ENCODE measurements at places on chromosomes 13 and 19.
A peak's percentile ranks its signal among the peaks of the same experiment; 100 is the strongest.

- no peak for DNase-seq
Measured at GRCh38 chr13:91630946-91631345, 232.5 kb downstream of the GPC5 start.

GRCh38 chr19:55116232-55116858, 1.1 kb downstream of the PPP1R12C start:
- DNase-seq, result no peak

GRCh38 chr13:64551755-64552154, 2678.4 kb downstream of the PCDH9 start:
- no peak for DNase-seq

DNA sequence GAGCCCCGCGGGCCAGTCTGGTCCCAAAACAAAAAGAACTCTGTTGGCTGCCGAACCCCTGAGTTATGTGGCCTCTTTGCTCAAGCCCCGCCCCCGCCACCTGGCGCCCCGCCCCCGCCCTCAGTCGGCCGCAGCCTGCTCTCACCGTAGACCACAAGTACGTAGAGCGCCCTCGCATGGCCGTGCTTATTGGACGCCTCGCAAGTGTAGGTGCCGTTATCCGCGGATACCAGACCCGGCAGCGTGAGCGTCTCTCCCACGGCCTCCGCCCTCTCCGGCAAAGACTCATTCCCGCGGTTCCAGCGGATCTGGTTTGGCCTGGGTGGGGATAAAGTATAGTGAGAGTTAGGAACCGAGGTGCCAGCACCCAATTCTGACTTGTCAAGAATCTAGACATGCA, 5.5 kb upstream of the ZNF428 start:
- DNase-seq, result peak; percentile 73

Data from activated CD4-positive, alpha-beta T cell treated with anti-CD3 and anti-CD28 coated beads for 1 hour (primary cell).